ENCODE measurements at places on chromosomes 7 and 10. TPM values are rescaled to one million over a fixed set of nuclear protein-coding genes. Genes with fewer than 3 reads are reported as not detected.

GRCh38 chr7:135522509-135522908 is 12.6 kb upstream of the CNOT4 start:
- DNase-seq: no peak

The VWC2 gene
- not detected for total RNA-seq

The CCDC172 gene
- total RNA-seq: not detected

DNA sequence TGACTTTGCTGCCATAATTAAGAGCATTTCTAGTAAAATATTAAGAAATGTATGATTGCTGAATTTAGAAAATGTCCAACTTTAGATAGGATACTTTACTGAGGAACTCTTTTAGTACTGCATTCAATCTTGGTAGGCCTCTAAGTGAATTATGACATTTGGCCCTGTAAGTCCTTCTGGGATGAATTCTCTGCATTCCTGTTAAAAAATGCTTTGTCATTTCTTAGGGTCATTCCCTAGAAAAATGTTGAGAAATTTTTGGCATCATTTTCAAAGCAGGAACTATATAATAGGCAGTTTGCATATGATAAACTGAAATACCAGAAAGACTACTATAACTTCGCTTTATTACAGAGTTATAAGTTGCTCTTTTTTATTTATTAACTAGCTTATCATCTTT is 69.3 kb upstream of the PRR15 start:
- no peak for DNase-seq

The BICC1 gene
- 15.2 TPM for total RNA-seq

The XRCC2 gene
- 5.5 TPM for total RNA-seq

The GJC3 gene
- not detected for total RNA-seq

DNA sequence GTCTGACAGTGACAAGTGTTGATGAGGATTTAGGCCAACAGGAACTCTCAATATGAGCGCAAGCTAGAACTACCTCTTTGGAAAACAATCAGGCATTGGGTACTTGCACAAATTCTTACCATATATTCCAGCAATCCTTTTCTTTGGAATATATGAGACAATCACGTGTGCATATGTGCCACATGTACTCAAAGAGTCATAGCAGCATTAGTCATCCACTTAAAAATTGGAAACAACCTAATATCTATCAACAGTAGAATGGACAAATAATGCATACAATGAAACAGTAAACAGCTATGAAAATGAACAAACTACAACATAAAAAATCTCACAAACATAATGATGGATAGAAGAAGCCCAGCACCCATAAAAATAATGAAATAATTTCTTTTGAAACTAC is 179.7 kb downstream of the GLI3 start:
- DNase-seq: no peak

GRCh38 chr10:102620591-102621442 is 23.5 kb upstream of the TRIM8 start:
- no peak for DNase-seq

The PARD3 gene
- 50.0 TPM for total RNA-seq

The IL6 gene
- total RNA-seq: 5.2 TPM

DNA sequence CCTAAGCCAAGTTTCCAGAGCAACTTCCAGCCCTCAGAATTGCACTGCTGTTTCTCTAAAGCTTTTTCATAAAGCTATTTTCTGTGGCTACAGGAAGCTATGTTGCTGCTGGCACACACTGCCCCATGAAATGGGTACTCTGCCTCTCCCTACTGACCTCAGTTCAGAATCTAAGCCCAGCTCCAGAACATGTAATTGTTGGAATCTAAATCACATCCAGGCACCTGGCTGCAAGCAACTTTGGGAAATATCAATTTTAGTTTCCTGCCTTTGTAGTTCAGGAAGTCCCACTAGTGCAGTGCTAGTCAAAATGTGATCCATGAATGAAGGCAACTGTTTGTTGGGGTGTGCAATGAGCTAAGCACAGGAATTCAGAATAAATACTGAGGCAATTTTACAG is 226.2 kb downstream of the THSD7A start:
- no peak for DNase-seq

- no peak for DNase-seq
These were observed 36.8 kb downstream of the LMOD2 start for GRCh38 chr7:123692471-123692877.

The SCD gene
- total RNA-seq: 56.3 TPM

The IQUB gene
- total RNA-seq: not detected

The HHEX gene
- 9.6 TPM for total RNA-seq

- no peak for DNase-seq
These were observed 282.0 kb downstream of the GRID1 start for GRCh38 chr10:86084585-86084984.

- DNase-seq: no peak
These were observed 40.0 kb downstream of the CLIP2 start for GRCh38 chr7:74329225-74329624.

The MLXIPL gene
- total RNA-seq: not detected

The ITGB1 gene
- 715 TPM for total RNA-seq

DNA sequence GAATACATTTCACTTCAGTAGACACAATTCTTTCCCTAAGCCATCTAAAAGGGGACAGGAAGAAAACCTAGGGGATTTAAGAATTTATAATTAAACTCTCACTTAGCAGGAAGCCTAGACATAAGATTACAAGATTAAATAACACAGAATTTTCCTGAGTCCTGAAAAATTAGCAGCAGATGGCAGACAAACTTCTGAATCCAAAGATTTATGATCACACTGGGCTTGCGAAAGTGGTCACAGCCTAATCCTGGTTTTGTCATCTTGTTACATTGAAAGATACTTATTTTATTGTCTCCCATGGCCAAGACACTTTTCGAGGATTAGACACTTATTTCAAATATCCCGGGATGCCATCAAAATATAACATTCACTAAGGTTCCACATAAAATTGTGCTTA is 2.9 kb downstream of the ERLIN1 start:
- DNase-seq: no peak

DNA sequence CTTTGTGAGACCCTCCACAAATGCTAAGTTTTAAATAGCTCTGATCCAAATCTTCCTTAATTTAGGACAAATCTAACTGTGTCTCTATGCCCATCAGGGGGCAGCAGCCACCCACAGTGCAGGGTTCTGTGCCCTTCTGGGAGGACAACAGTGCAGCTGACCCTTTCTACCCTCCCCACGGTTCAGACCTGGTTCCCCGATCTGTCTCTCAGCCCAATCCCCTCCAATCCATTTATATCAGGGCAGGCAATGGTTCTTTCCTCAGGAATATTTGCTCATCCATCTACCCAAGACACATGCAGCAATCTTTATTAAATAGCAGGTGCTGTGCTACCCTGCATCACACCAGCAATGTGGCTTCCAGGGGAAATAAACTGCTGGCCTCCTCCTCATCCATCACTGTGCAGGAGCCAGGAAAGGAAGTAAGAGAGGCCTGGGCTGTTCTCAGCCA is 4.0 kb upstream of the RBM28 start:
- peak; percentile 24 for DNase-seq

The BZW2 gene
- total RNA-seq: 182 TPM

All from MG63 (cell line).